ENCODE measurements at places on chromosomes 5 and 9.

DNA sequence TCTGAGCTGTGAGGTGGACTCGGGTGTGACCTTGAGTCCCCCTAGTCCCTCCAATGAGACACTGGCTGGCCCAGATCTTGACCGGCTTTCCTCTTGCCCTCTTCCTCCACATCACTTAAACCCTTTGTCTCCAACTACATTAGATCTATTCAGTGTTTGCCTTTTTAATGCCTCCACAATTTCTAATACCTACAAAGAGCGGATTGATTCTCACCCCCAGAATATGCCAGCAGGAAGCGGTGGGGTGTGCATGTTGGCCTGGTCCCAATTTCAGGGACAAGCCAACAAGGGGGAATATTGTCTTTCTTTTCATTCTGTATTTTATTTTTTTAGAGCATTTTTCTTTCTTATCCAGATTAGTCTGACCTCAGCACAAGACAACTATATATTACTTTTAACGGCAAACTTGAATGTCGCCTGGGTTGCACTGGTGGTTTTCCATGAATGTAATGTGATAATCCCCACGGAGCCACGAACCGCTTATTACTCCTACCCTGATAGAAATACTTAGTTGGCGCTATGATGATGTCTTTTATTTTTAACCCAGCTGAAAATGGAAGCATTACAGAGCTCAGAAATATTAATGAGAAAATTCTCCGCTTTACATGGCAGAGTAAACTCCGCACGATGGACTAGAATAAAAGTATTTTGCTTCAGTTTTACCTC, 68.5 kb upstream of the MYO10 start:
- no peak for DNase-seq

DNA sequence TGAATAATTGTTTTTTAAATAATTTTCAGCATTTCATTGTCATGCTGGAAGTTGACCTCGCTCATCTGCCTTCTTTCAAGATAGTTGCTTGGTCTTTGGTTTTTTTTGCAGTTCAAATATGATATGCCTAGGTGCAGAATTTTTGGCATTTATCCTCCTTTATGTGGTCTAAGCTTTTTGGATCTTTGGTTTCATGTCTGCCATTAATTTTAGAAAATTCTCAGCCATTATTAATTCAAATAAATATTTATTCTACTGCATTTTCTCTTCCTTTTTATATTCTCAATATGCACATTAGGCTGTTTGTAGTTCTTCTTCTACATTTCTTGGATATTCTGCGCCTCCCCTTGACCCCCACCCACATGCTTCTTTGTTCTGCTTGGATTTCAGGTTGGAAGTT, 63.6 kb downstream of the PHF2 start:
- no peak for DNase-seq

GRCh38 chr5:132470596-132470995, 20.0 kb downstream of the IRF1 start:
- DNase-seq: no peak

- DNase-seq: no peak
Observed at GRCh38 chr9:124800306-124801259, 23.6 kb downstream of the OLFML2A start.

DNA sequence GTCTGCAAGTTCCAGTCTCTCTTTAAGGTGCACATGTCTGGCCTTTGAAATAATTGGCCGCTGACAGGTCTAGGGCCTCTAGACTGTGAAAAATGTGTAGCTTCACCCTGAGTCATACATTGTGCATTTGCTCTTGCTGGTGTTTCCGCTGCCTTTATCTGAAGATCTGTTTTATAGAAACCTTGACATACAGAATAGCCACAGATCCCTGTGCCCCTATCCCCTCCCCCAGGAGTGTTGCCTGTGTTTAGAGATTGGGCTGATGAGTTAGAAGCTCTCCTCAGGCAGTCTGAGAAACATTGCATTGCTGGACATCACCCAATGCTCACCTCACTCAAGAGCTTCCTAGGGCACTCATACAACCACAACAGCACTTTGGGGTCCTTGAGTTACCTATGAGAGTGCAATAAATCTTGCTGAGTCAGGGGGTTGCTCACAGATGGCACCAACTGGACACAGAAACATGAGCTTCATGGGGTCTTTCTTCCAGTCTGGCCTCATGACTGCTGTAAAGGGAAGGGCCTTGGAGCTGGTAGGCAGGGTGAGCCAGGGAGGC, 3.8 kb upstream of the ZNF782 start:
- no peak for DNase-seq

DNA sequence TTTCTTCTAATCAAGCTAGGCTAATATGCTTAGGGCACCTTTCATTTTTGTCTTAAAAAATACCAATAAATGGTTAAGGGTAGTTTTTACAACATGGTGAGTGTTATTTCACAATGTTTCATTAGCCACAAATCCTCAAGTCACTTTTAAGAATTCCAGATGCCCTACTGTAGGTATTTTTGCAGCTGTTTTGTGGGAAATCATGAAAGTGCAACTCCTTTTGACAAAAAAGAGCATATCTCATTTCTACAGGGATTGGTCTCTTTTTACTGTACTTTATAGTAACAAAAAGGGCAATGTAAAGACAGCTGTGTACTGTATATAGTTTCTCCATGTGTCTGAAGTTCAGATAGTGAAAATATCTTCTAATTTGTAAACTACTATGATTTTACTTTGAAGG, 28.3 kb upstream of the GAS1 start:
- DNase-seq: no peak

DNA sequence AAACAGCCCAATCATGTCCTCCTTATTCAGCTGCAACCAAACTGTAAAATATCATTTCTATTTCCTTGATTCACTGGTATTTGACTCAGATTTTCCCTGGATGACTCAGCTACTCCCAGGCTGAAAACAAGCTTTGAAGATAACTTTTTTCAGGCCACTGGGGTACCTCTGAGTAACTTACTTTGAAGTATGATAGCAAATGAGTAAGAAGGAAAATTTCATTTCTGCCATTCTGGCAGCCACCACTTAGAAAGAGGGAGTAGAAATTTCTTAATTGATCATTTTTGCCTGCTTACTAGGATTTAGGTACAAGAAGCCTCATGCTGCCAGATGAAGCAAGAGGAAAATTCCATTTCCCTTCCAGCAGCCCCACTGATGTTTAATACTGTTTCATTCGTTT, 247.4 kb downstream of the PRELID2 start:
- no peak for DNase-seq

- no peak for DNase-seq
Observed at GRCh38 chr9:37936965-37937364, 33.0 kb upstream of the SLC25A51 start.

DNA sequence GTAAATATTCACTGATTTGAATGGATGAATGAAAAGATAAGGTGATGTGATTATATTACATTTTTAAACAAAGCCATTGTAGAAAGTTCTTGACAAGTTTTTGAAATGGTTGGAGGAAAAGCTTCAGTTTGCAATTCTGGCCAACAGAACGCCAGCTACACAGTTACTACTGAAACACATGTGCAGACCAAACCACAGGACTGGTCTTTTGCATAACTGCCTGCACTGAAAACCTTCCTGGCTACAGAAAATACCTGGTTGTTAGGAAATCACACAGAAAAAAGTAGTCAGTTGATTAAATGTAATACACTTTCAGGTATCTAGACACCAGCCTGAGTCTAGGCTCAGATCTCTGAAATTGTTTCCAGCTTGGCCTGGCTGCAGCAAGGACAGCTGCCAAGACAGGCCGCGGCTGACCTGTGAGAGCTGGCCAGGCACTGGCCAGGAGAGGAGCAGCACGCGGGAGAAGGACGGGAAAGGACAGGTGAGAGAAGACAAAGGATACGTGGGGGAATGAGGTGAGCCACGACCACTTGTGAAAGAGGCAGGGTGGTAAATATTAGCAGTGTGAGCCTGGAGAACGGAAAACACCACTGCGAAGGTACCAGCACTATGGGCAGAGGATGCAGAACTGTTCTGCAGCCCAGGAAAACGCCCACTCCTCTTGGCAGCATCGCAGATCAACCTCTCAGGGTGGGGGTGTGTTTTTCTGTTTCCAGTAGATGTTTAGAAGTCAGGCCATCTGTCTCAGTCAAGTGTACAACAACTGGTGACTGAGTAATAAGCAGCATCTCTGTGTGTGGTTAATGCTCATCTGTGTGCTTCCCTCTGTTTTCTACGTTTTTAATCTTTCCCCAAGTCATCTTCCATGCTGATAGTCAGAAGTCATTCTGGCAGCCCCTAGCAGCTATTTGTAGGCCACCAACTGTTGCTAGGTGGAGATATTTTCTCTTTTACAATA, 137.4 kb downstream of the SCAMP1 start:
- no peak for DNase-seq

DNA sequence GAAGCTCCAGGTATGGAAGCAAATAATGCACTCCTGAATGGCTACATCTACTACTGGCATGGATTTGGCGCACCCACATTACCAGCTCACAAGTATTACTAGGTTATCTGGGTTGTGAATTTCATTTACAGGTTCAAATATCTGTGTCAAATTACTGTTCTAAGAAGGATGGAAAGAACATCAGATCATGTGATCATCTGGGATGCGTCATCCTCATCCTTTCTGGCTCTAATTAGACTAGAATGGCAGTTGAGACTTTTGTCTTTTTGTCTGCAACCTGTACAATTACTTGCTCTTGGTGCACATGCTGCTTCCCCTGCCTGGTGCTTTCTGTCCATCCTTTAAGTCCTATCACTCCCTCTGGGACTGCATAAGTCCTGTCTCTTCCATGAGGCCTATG, 64.1 kb downstream of the PJA2 start:
- DNase-seq: no peak

- no peak for DNase-seq
Observed at GRCh38 chr5:60207040-60207439, 313.5 kb upstream of the PDE4D start.

- no peak for DNase-seq
Observed at GRCh38 chr9:128635266-128636023, 21.2 kb downstream of the DYNC2I2 start.

- no peak for DNase-seq
Observed at GRCh38 chr5:83035373-83036100, 41.7 kb downstream of the TMEM167A start.

GRCh38 chr9:93599571-93600403, 23.4 kb downstream of the PHF2 start:
- DNase-seq: no peak

DNA sequence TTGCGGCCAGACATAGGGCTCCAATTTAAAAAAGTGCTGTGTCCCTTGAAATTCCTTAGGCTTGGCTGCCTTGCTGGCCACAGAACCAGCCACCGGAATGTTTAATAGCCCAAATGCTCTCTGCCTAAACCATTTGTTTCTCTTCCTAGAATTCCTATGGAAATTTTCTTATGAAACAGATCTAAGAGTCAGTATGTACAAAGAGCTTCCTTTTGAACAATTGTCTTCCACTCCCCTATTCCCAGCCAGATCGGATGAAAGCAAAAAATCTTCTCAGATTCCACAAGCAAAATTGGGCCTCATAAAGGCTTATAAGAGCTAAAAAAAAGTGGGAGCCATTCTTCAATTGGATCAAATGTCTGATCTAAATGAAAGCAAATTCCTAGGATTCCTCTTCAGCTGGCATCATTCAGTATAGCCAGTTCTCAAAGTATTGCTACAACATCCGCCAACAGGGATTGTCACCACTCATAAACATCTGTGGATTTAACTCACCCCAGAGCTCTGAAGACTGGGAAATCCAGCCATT, 104.3 kb downstream of the CEMIP2 start:
- DNase-seq: no peak

DNA sequence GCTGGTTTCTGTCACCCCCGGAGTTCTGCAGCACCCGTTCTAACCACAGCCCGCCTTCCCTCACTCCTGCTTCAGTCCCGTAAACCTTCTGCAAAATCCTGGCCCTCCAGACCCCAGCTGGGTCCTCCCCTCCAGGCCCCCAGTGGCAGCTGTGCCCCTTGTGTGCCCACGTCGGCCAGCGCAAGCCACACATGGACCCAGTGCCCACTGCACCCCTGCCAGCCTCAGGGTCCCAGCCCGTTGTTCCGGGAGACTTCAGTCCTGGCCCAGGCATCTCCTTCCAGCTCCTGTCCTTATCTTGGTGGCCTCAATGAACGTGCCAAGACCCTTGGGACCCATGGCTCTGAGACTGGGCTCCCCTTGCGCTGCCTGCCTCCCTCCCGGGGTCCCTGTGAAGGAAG, 43.2 kb downstream of the EXD3 start:
- no peak for DNase-seq

DNA sequence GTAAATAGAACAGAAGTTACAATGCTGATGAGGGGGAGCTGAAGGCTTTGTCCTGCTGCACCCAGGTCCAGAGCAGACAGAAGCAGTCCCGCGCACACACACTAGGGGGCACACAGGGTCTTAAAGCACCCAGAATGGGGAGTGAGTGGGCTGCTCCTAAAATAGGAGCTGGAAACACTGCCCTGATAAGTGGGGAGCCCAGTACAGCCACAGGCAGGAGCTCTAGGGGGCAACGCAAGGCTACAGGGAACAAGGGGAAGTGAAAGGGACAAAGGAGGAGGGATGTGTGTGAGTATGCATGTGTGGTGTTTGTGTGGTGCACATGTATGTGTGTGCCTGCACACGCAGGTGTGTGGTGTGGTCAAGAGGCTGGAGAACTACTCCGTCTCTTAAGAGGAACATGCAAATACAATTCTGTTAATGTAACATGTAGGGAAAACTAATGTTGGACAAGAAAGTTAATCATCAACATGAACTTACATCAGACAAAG, 191.5 kb downstream of the ROR2 start:
- no peak for DNase-seq

DNA sequence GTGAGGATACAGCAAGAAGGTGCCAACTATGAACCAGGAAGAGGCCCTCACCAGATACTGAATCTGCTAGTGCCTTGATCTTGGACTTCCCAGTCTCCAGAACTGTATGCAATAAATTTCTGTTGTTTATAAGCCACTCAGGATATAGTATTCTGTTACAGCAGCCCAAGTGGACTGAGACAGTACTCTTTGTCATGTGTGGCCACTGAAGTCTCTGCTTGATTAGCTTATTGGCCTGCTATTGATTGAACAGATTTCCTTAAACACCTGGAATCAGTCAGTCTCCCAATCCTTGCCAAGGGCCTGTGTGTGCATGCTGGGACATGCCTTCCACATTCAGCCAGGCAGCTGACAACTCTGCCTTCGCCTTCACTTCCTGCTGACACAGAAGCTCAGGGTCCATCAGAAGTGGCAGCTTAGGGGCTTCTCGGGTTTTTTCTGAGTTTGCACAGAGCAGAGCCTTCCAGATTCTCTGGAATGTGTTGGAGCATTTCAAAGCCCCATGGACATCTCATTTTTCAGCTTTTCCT, 13.7 kb upstream of the ROR2 start:
- no peak for DNase-seq

- no peak for DNase-seq
Observed at GRCh38 chr9:132597073-132597775, 14.8 kb downstream of the BARHL1 start.

- DNase-seq: no peak
Observed at GRCh38 chr5:98923966-98924365, 4.8 kb downstream of the CHD1 start.

DNA sequence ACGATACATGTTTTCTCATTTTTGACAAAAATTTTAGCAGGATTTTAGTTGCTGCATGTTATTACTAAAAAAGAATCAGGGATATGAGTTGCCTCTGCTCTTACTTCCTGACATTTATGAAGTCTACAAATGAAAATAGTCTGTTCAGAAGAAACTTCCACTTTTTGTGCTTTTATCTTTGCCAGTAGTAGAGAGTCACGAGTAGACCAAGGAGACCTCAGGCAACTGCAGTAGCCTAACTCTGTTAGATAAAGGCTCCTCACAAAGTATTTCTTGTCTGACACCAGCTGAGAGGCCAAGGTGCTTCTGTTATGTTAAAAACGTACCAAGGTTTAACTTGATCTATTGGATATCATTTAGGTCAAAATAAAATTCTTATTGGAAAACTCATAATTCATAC, 333.9 kb downstream of the NR2F1-AS1 start:
- DNase-seq: no peak
